Activated naive CD4-positive, alpha-beta T cell treated with anti-CD3 and anti-CD28 coated beads, Interleukin-2, amount 50 U/mL, for 72 hours (primary cell): ENCODE measurements at places on chromosomes 1 and 21.

GRCh38 chr1:16095447-16095846 lies 22.0 kb upstream of the FAM131C start:
- no peak for DNase-seq

GRCh38 chr21:41678016-41678923 lies 88.6 kb downstream of the RIPK4 start:
- DNase-seq = no peak

DNA sequence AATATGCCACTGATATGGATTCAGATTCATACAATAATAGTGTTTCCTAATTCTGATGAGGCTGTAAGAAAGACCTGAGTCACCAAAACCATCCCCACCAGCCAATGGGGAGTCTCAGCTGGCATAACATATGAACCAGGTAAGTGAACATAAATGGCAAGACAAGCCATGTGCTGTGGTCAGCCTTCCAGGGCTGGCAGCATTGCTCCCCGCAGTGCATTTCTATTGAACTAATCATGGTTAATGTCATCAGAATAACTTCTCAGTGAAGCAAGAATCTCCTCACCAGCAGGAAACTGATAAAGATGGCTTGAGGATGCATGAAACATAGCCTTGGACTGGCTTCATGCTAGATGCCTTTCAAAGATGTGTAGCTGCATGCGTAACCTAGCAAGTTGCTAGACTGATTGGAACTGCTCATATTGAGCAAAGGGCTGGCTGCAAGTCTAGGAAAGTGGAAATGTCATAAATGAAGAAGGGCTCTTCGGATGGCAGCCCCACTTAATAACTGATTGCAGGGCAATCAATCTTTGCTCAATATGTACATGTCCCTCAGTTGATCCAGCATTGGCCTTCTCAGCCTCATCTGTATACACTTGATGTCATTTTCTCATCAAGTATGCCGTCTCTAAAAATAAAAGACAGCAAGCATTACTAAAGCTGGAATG lies 88.0 kb downstream of the NTNG1 start:
- no peak for DNase-seq

DNA sequence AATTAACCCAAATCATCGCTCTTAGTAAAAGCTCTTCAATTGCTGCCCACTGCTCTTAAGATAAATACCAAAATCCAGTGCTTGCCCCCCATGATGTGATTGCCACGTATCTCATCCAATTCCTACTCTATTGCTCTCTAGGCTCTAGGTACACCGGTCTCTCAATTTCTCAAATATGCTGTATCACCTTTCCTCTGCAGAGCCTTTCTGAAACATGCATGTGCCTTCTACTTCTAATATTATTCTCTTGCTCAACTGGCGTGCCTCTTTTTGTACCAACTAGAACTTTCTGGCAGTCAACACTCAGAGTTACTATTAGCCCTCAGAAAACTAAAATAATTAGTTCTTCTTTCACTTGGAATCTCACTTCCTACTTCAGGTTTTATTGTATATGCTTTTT lies 111.7 kb upstream of the LBR start:
- DNase-seq = no peak

DNA sequence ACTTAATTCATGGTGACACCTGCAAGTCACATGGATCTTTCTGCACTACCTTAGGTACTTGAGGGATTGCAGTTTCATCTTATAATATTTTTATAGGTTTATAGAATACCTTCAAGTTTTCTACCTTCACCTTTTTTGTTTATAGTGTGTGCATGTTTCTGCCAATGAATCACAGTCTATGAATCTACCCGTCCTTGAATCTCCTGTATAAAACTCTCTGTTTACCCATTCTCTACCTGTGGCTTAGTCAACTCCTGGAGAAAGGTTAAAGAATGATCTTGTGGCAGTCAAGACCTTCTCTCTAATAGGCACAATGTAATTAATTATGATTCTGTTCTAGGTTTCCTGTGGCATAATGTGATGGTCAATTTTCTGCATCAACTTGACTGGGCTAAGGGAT lies 3.2 kb upstream of the GSTM2 start:
- no peak for DNase-seq
